Type B pancreatic cell (in vitro differentiated cells): ENCODE measurements at places on chromosomes 3 and 15.
A peak's percentile ranks its signal among the peaks of the same experiment; 100 is the strongest.

DNA sequence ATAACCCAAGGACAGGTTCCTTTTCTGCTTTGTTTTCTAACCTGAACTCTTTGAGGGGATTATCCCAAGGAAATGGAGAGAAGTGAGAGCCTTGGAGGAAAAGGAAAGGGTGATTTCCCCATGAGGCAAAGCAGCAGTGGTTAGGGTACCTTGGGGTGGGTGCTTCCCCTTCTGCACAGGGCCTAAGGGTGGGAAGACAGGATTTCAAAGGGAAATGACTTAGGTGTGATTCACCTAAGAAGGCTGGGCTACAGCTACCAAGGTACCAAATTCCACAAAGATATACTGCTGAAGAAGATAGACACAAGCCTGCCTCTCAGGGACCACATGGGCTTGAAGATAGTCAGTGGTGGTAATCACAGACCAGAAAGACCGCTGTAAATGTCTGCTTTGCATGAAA, 325.3 kb upstream of the DPH6 start:
- H3K27ac ChIP-seq: no peak overlapping the region
- no peak for DNase-seq
- H3K27me3 ChIP-seq: peaks cover 4% of the 10 kb centered on the region

- DNase-seq: no peak
- H3K27me3 ChIP-seq: peaks cover 36% of the 10 kb centered on the region
- H3K27ac ChIP-seq: no peak overlapping the region
- H3K36me3 ChIP-seq: no peaks in the 10 kb centered on the region
- H3K4me1 ChIP-seq: no peaks in the 10 kb centered on the region
Measured at GRCh38 chr3:130299531-130299930, 45.9 kb upstream of the COL6A5 start.

GRCh38 chr3:45848392-45848791, 6.5 kb upstream of the LZTFL1 start:
- H3K27ac ChIP-seq: no peak overlapping the region
- H3K27me3 ChIP-seq: peaks cover 90% of the 10 kb centered on the region
- H3K4me3 ChIP-seq: no peak overlapping the region
- no peaks in the 10 kb centered on the region for H3K4me1 ChIP-seq
- no peaks in the 10 kb centered on the region for H3K36me3 ChIP-seq

DNA sequence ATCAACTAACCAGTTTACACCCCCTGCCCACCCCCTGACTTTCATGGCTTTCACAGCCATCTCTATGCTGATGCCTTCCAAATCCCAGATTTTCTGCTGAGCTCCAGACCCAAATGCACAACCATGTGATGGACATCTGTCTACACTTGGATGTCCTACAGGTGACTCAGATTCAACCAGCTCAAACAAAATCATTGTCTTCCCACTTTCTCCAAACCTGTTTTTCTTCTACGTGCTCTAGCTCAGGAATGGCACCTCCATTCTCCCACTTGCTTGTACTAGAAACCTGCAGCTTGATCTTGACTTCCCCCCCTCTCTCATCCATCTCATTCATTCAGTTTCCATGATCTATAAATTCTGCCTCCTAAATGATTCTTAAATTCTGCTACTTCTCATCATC, 34.1 kb upstream of the RARRES1 start:
- no peak overlapping the region for H3K4me3 ChIP-seq
- no peaks in the 10 kb centered on the region for H3K27me3 ChIP-seq
- H3K36me3 ChIP-seq: peaks cover 3% of the 10 kb centered on the region
- H3K4me1 ChIP-seq: peaks cover 40% of the 10 kb centered on the region

- peak overlapping the region; percentile 8 for H3K27ac ChIP-seq
- no peak overlapping the region for H3K4me3 ChIP-seq
- peaks cover 45% of the 10 kb centered on the region for H3K4me1 ChIP-seq
- H3K36me3 ChIP-seq: peaks cover 20% of the 10 kb centered on the region
Measured at GRCh38 chr3:172177046-172177445, 137.7 kb downstream of the FNDC3B start.
